ENCODE measurements at places on chromosomes 5 and 9. TPM values are rescaled to one million over a fixed set of nuclear protein-coding genes. Genes with fewer than 3 reads are reported as not detected.

DNA sequence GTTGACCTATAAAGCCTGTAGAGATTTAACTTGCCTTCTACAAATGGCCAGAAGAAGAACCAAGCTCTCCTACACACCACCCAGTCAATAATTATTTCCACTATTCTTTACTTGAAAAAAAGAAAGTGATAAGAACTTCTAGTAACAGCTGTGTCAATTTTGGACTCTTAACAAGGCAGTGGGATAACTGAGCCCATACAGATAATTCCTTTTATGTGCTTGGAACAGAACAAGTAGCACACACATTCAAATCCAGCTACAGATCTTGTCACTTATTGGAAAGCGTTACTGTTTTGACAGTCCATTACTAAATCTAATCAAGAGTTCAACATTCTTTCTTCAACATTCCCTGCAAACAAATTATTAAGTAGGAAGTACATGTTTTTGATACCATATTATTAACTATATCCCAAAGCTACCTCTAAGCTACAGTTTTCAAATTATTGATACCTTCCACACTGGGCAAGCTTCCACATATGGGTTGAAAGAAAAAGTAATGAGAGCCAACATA is 6.3 kb downstream of the PTGER4 start:
- no peak for DNase-seq

- no peak for DNase-seq
These were observed 56.2 kb downstream of the DENND4C start for GRCh38 chr9:19286634-19287188.

GRCh38 chr9:132942541-132943182 is 1.8 kb downstream of the TSC1 start:
- no peak for DNase-seq

DNA sequence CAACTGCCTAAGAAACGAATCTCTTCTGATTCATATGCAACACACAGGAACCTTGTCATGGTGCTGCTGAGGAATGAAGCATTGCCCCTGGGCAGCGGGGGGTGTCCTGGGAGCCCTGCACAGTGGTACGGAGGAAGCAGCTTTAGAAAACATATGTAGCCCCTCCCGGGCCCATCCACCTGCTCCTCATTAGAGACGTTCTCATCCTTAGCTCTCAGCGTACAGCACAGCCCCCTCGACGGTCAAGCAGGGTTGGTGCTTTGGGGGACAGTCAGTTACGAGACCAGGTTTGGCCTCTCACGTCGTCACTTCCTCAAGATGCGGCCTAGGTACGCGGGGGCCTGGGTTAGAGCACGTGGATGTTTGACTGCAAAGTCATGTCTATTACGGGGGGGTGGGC is 28.4 kb upstream of the LAMC3 start:
- DNase-seq, result no peak

Gene VAV2
- 66.2 TPM for polyA plus RNA-seq

Gene SHOC1
- polyA plus RNA-seq, result 0.64 TPM

DNA sequence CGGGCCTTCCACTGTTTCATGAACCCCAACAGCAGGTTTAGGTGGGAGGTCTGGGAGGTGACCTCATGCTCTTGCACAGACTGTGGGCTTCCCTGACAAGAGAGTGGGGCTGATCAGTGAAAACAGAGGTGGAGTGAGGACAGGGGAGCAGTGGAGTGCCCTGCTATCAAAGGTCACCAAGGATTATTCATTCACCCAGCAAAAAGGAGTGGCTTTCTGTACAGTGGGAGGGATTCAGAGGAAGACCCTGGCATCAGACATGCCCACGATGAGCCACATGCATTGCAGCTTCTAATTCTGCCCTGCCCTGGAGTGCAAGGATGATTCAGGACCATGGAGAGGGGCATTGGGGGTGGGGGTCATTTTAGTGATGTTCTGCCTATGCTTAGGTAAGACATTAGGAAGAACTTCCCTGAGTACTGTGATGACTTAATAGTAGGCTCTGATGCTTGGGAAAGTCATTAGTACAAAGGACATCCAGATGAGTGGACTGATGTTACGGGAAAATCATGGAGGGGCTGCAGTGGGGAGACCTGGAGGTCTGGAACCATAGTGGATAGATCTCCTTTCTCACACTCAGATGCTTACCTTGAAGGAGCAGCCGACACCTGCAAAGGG is 12.8 kb downstream of the TRAF1 start:
- DNase-seq, result no peak

GRCh38 chr9:4508246-4508906 is 18.1 kb downstream of the SLC1A1 start:
- DNase-seq, result no peak

DNA sequence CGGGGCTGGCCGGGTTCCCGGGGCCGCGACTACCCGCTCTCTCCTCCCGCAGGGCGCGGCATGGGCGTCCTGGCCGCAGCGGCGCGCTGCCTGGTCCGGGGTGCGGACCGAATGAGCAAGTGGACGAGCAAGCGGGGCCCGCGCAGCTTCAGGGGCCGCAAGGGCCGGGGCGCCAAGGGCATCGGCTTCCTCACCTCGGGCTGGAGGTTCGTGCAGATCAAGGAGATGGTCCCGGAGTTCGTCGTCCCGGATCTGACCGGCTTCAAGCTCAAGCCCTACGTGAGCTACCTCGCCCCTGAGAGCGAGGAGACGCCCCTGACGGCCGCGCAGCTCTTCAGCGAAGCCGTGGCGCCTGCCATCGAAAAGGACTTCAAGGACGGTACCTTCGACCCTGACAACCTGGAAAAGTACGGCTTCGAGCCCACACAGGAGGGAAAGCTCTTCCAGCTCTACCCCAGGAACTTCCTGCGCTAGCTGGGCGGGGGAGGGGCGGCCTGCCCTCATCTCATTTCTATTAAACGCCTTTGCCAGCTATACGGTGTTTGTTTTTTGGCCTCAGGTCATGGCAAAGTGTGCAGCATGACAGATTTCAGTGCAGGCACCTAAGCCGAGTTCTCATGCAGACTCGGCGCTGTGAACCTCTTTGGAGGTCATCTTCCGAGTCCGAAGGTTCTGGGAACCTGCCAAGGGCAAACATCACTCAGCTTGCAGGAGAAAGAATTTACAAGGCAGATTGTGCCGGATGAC is 516 bp downstream of the MRPL41 start:
- DNase-seq, result no peak

DNA sequence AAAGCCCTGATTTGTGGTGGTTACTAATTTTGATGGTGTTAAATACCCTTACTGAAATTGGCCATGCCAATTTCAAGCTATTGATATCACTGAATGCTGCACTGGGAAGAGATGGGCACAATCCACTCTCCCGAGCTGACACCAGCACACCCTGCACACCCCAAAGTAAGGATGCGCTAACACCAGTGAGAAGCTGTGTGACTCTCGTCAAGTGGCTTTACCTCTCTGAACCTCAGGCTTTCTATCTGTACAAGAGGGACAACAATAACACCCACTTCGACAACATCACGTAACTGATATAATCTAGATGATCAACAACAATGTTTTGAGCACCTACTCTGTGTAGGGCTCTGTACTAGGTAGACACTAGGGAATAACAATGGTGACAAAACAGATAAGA is 8.0 kb upstream of the AKNA start:
- no peak for DNase-seq

- DNase-seq, result no peak
These were observed 81.4 kb upstream of the PIK3R1 start for GRCh38 chr5:68134033-68134668.

Gene BHMT
- 486 TPM for polyA plus RNA-seq

DNA sequence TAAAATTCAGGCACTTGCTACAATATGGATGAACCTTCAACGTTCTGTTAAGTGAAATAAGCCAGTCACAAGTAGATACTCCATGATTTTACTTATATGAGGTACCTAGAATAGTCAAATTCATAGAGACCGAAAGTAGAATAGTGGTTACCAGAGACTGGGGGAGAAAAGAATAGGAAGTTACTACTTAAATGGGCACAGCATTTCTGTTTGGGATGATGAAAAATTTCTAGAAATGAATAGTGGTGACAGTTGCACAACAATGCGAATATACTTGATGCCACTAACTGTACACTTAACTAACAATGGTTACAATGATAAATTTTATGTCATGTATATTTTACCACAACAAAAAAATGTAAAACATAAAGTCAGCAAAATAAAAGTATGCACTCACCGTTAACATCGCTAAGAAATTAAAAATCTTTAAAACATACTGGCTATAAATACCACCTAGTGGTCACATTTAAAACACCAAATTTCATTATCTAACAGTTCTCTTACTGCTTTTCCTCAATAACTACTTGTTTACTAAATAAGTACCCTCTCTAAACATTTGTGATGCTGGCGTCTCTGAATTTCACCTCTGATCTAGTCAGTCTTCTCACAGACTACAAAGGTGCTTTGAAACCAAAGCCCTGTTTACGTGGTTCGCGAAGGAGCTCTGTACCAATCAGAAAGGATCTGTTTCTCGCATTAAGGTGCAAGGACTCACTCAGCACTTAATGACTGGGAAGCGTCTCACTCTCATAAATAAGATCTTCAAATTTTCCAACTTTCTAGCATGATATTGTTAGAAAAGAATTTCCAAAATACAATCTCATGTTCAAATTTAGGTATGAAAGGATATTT is 22.7 kb downstream of the KIF3A start:
- no peak for DNase-seq

Gene LRRC19
- polyA plus RNA-seq, result 17.0 TPM

- DNase-seq, result no peak
These were observed 34.0 kb upstream of the LURAP1L start for GRCh38 chr9:12740845-12741244.

- no peak for DNase-seq
These were observed 411.8 kb downstream of the CDH10 start for GRCh38 chr5:24232929-24233498.

GRCh38 chr9:89077519-89077918 is 86.3 kb downstream of the S1PR3 start:
- DNase-seq, result no peak

DNA sequence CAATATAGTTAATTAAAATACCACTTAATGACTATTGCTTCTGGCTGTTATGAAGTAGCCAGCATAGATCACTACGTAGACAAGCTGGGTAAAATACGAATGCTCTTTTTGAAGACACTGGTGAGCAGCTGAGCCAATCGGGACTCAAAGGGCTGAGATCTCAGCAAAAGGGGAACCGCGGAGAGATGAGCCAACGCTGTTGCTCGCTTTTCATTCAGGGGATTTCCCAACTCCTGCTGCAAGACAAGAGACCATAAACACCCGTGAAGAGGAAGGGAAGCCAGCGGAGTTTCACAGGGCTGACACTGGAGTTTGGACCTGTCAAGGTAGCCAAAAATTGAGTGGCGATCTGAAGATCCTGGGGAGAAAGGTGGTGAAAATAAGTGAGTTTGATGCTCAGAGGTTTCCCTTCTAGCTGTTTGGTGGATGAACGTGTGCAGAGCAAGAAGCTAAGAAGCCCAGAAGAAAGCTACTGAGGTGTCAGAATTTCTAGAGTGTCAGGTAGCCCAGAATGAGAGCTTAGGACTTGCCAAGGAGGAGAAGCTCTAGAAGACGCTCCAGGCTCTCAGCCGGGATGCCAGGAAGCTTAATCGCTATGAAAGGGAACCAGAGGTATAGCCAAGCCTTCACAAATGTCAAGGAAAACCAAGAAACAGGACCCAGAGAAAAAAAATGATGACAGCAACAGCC is 79.6 kb upstream of the RNU6ATAC start:
- no peak for DNase-seq

Gene SHB
- 17.2 TPM for polyA plus RNA-seq

GRCh38 chr9:5305741-5306140 is 1.2 kb upstream of the RLN2 start:
- DNase-seq, result no peak

Gene PAEP
- not detected for polyA plus RNA-seq
